ENCODE measurements at places on chromosomes 3 and 15. TPM values are rescaled to one million over a fixed set of nuclear protein-coding genes. Genes with fewer than 3 reads are reported as not detected.

DNA sequence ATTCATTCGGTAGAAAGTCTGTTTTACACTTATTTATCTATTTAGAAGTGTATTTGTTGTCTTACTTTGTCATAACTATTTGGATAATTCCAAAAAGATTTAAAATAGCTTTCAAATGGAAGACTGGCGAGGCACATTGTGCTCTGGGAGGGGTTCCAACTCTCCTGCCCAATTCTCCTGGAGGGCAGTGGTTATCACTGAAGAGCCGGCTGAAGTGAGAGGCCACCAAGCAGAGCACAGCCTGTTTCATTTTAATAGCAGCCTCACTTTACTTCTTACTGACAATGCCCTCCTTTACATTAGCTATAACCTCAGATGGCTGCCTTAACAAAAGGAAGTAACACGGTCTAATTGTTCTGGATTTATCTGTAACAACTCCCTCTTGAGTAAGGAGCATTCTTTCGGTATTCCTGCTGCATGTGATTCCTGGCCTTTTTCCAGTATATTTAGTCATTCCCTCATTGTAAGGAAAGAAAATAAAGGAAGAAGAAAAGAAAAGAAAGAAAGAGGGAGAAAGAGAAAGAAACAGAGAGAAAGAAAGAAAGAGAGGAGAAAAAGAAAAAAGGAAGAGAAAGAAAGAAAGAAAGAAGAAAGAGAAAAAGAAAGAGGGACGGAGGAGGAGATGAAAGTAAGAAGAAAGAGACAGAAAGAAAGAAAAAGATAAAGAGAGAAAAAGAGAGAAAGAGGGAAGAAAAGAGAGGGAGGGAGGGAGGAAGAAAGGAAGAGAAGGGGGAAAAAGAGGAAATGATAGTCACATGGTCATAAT, 339.8 kb upstream of the WNT5A start:
- DNase-seq: peak; percentile 12

GRCh38 chr15:80780416-80781221, 1.4 kb downstream of the CEMIP start:
- peak; percentile 72 for DNase-seq

DNA sequence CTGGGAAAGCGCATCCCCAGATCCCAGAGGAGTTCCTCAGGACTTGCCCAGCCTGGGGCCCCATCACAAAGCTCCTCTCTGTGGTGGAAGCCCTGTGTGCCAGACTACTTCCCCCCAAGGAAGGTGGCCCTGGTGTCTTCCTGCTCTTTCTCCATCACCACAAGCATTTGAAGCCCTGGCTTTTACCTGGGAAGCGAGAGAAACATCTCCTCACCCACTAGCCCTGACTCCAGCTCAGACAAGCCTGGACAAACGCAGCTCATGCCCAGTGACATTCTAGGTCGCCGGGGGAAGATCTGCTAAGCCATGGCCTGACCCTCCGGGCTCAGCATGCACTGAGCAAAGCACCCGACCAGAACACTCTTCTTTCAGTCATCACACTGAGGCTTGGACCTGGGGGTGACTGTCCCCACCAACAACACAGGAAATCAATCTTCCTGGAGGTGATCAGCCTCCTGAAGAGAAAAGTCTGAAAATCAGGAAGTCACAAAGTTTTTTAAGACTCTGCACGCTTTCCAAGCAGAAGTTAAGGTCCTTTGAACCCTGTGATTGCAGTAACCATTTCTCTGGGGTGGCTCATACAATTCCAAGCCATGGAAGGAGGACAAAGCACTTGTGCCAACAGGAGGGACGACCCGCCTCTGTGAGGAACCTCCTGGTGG, 40.8 kb downstream of the KLHL25 start:
- DNase-seq: no peak

GRCh38 chr3:41125258-41125657, 74.0 kb upstream of the CTNNB1 start:
- no peak for DNase-seq

Gene ISY1
- total RNA-seq: 28.3 TPM

Gene KCNMB3
- total RNA-seq: 2.1 TPM

Gene CTSH
- total RNA-seq: 41.6 TPM

Gene UROC1
- not detected for total RNA-seq

All from left cardiac atrium (tissue), 4 donors.